ENCODE measurements at places on chromosomes 2 and 18. TPM values are rescaled to one million over a fixed set of nuclear protein-coding genes. Genes with fewer than 3 reads are reported as not detected.
A peak's percentile ranks its signal among the peaks of the same experiment; 100 is the strongest.

Gene SP100
- total RNA-seq = 42.2 TPM

DNA sequence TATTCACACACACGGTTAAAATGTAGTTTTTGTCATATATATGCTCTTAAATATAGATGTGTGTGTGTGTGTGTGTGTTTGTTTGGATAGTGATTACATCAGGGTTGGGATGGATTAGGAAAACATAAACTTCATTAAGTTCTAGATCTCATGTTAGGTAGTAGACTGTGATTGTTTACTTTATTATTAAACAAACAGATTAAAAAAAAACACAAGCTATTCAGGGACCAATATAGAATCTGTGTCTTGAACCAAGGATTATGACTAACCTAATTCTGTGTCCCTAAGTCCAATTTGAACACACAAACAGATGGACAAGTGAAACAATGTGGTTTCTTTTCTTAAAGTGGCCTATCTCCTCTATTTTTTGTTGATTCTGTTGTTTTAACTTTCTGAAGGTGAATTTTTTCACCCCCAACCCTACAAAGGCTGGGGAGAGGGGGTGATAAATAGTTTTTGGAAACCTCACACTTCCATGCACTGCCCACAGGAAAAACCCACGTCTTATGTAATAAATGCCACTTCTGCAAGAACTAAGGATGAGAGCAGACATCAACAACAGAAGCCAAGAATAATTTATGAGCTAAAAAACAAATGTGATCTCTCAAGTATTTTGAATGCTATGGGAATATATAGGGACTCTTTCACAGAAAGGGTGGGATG is 40.7 kb downstream of the IL1R2 start:
- H3K27me3 ChIP-seq = no peaks in the 10 kb centered on the region
- H3K4me3 ChIP-seq = no peak overlapping the region
- H3K27ac ChIP-seq = peak overlapping the region; percentile 75
- DNase-seq = no peak

Gene ALPI
- 3.9 TPM for total RNA-seq

Gene REG3A
- 1.6 TPM for total RNA-seq

- no peaks in the 10 kb centered on the region for H3K36me3 ChIP-seq
- H3K27ac ChIP-seq = no peak overlapping the region
- H3K27me3 ChIP-seq = no peaks in the 10 kb centered on the region
- H3K4me3 ChIP-seq = no peak overlapping the region
Observed at GRCh38 chr2:111024496-111024895, 96.2 kb upstream of the BCL2L11 start.

- no peak overlapping the region for H3K27ac ChIP-seq
- H3K27me3 ChIP-seq = no peaks in the 10 kb centered on the region
- no peaks in the 10 kb centered on the region for H3K36me3 ChIP-seq
- DNase-seq = no peak
Observed at GRCh38 chr2:25274868-25275574, 66.7 kb downstream of the DNMT3A start.

DNA sequence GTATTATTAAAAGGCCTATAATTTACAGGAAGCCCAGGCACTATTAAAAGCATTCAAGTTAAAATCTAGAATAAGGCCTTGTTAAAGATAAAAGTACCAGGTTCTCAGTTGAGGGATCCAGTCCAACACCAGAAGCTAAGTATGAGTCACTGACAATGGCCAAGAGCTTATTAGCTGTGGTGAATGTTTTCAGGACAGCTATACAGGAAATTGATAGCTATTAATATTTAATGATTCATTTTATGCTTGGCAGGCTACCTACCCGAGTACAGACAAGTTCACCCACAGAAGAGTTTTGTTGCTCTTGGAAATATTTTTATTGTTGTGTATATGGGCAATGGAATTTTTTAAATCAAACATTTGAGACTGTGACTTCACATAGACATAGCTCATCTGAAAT is 729.6 kb upstream of the ZNF804A start:
- no peaks in the 10 kb centered on the region for H3K4me1 ChIP-seq
- DNase-seq = no peak
- no peak overlapping the region for H3K27ac ChIP-seq
- no peak overlapping the region for H3K4me3 ChIP-seq
- H3K27me3 ChIP-seq = no peaks in the 10 kb centered on the region

DNA sequence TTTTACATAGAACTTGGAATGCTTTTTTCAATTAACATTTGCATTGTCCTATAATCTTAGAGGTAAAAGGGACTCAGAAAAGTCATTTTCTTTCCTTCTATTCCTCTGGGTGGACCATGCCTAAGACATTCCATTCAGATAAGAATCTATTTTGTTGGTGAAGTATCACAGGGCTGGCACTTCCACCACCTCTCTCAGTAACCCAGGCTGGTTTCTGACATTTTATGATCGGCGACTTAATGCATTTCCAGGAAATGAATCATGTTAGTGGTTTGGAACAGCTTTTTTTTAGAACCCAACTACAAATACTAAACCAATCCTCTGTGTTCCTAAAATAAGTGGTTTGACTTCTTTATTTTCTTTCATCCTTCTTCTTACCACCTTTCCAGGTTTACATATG is 27.0 kb downstream of the GAD1 start:
- no peak for DNase-seq
- H3K27ac ChIP-seq = no peak overlapping the region
- no peaks in the 10 kb centered on the region for H3K4me1 ChIP-seq
- no peaks in the 10 kb centered on the region for H3K36me3 ChIP-seq

Gene EVX2
- total RNA-seq = 3.7 TPM

DNA sequence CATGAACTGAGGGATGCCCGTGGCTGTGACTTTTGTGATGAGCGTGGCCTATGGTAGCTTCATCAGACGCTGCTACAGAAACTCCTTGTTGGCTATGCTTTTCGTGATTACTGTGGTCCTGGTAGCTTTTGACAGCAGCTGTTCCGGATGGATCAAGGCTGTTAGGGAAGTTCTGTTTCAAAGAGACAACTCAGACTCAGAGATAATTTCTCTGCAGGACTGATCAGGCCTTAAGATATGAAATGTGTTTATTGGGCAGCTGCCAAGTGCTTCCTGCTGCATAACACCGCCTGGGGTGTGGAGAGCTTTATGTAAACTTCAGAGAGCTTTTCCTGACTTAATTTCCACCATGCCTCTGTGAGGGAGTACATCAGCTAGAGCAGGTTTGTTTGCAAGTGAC is 243.8 kb downstream of the TSN start:
- H3K36me3 ChIP-seq = no peaks in the 10 kb centered on the region
- DNase-seq = peak; percentile 50
- peaks cover 4% of the 10 kb centered on the region for H3K4me1 ChIP-seq
- H3K4me3 ChIP-seq = no peak overlapping the region
- no peaks in the 10 kb centered on the region for H3K27me3 ChIP-seq

DNA sequence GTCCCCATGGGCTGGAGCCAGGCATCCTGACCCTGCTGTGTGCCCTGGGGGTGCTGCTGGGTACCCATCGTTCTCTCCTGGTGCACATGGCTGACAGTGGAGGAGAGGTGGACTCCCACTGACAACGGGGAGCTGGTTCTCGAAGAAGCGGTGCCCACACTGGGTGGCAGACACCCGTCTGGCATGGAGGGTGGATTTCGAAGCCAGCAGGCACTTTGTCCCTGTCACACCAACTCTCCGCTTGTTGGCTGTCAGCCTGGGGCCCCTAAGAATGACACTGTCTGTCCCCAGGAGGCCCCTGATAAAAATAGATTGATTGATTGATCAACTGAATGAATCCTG is 55.4 kb downstream of the RTP5 start:
- no peaks in the 10 kb centered on the region for H3K4me1 ChIP-seq
- no peaks in the 10 kb centered on the region for H3K36me3 ChIP-seq
- no peak for DNase-seq
- H3K27ac ChIP-seq = no peak overlapping the region
- no peak overlapping the region for H3K4me3 ChIP-seq

DNA sequence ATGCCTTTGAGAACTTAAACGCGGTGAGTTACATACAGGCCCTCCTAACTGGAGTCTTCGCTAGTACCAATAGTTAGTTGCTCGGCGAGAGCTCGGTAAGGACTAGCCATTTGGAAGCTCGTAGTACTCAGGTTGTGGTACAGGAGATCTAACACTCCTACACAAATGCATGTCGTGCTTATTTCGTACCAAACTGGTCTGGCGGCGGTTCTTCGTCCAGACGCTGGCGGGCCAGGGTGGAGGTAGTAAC is 346 bp upstream of the VRK2 start:
- no peaks in the 10 kb centered on the region for H3K27me3 ChIP-seq
- no peak for DNase-seq

DNA sequence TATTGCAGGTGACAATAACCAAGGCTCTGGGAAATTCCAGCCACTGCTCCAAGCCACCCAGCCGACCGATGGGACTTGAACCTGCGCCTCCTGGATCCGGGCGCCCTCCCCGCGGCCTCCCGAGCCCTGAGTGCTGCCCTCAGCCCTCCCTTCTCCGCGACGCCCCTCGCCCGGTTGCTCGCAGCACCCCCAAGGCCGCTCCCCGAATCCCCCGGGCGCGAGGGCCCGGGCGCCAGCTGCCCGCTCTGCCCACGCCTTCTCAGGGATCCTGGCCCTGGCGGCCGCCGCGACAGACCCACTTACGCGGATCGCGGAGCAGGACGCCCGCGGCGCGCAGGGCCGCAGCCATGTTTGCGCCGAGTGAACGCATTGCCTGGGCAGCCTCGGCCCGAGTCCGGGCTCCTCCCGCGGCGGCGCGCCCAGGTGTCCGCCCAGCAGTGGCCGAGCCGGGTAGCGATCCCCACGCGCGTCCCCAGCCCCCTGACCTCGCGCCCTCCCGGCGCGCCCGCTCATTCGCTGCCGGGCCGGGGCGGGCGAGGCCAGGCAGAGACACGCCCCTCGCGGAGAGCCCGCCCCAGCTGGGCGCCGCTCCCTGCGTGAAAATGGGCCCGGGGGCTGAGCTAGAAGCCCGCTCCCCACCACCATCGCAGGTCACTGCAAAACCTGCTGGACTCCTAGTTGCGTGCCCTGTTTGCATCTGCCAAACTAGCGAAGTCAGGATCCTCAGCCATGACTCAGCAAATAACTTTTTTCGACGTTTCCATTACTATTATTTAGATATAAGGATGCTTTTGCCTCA is at the start of gene FECH:
TSS of gene FECH (minus strand) at position 452 of the 799 bp plus-strand sequence. CDS start at position 370, 82 bp downstream.
- no peaks in the 10 kb centered on the region for H3K27me3 ChIP-seq
- H3K4me3 ChIP-seq = peak within 1 kb of the TSS; percentile 59
- peak within 1 kb of the TSS; percentile 90 for H3K27ac ChIP-seq
- H3K36me3 ChIP-seq = no peaks in the 10 kb centered on the region
- DNase-seq = peak; percentile 82

Data from hepatocyte (in vitro differentiated cells).